ENCODE measurements at places on chromosomes 7 and 10.

GRCh38 chr7:73638911-73639310, 14.6 kb upstream of the MLXIPL start:
- no peaks in the 10 kb centered on the region for H3K36me3 ChIP-seq
- H3K4me1 ChIP-seq: no peaks in the 10 kb centered on the region
- H3K27ac ChIP-seq: no peak overlapping the region
- no peak for DNase-seq
- H3K4me3 ChIP-seq: no peak overlapping the region

DNA sequence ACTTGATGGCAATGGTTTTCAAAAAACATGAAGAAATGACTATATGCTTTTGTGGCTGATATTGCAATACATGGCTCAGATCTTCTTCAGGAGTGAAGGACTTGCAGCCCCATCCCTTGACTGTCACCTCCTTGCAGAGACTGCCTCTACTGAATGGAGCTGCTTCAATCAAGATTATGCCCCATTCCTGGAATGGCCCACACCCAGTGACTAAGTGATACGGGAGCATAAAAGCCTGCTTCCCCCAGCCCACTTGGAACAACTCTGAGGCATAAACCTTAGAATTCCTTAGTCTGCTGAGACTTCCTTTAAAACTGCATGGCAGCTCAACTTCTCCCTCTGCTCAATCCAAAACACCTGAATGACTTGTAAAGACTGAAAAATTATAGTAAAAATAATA, 957.1 kb downstream of the SORCS3 start:
- DNase-seq: no peak
- no peak overlapping the region for H3K4me3 ChIP-seq
- no peak overlapping the region for H3K27ac ChIP-seq
- H3K36me3 ChIP-seq: no peaks in the 10 kb centered on the region
- H3K4me1 ChIP-seq: no peaks in the 10 kb centered on the region
- H3K27me3 ChIP-seq: no peaks in the 10 kb centered on the region

GRCh38 chr10:65194555-65194954, 1673.4 kb downstream of the REEP3 start:
- no peaks in the 10 kb centered on the region for H3K4me1 ChIP-seq
- H3K27ac ChIP-seq: no peak overlapping the region
- H3K27me3 ChIP-seq: no peaks in the 10 kb centered on the region
- H3K4me3 ChIP-seq: no peak overlapping the region

- no peak overlapping the region for H3K4me3 ChIP-seq
- no peak overlapping the region for H3K27ac ChIP-seq
- H3K27me3 ChIP-seq: peaks cover 33% of the 10 kb centered on the region
- no peaks in the 10 kb centered on the region for H3K36me3 ChIP-seq
Measured at GRCh38 chr10:123429706-123430221, 236.4 kb upstream of the GPR26 start.

GRCh38 chr7:155429651-155430050, 28.3 kb upstream of the EN2 start:
- DNase-seq: no peak
- H3K27ac ChIP-seq: no peak overlapping the region
- H3K36me3 ChIP-seq: no peaks in the 10 kb centered on the region

Measured in naive thymus-derived CD8-positive, alpha-beta T cell (primary cell).